NCI-H1105 treated with DMSO at 0.1 percent for 48 hours (cell line): ENCODE measurements at places on chromosomes 6 and 20.

DNA sequence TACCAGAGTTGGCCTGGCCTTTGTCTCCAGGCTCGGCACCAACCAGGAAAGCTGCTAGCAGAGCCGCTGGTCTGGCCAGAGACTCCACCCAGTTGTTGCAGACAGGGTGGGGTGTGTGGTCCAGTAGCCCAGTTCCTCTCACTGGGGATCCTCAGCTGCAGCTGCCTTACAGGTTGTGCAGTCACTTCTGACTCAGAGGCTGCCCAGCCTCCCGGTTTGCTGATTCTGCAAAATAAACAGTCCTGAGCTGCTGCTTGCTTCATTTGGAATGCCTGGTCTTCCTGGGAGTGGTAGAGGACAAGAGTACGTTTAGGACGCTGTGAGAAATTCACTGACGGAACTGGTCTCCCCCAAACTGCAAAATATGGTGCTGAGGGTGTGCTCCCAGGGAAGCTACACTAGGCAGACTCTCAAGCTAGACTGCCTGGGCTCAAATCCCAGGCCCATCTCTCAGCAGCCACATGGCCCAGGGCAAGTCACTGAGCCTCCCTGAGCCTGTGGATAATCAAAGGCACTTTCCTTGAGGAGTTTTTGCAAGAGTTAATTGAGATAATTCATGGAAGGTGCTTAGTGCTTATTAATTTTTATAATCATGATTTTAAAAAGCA lies 246.1 kb downstream of the TFAP2C start:
- DNase-seq = no peak

GRCh38 chr6:117262799-117263198 lies 2.6 kb upstream of the VGLL2 start:
- no peak for DNase-seq

DNA sequence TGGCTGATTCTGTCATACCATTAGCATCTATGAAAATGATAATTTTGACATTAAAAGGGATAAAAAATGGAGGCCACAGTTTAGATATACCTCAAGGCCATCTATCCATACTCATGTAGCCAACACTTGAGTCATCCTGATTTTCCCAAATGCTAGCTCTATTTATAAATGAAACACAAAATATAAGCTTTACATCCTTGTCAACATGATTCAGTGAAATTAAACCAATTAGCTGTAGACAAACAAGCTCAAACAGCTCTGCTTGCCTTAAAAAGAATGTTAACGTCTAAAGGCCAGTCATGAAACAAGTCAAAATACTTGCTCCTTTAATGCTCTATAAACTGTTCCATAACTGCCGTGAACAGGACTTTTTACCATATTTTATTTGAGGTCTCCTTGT lies 40.3 kb downstream of the ABRACL start:
- no peak for DNase-seq

GRCh38 chr6:74596588-74596987 lies 609.3 kb downstream of the COL12A1 start:
- no peak for DNase-seq

- DNase-seq = no peak
Observed at GRCh38 chr20:6660441-6660840, 107.0 kb upstream of the BMP2 start.

DNA sequence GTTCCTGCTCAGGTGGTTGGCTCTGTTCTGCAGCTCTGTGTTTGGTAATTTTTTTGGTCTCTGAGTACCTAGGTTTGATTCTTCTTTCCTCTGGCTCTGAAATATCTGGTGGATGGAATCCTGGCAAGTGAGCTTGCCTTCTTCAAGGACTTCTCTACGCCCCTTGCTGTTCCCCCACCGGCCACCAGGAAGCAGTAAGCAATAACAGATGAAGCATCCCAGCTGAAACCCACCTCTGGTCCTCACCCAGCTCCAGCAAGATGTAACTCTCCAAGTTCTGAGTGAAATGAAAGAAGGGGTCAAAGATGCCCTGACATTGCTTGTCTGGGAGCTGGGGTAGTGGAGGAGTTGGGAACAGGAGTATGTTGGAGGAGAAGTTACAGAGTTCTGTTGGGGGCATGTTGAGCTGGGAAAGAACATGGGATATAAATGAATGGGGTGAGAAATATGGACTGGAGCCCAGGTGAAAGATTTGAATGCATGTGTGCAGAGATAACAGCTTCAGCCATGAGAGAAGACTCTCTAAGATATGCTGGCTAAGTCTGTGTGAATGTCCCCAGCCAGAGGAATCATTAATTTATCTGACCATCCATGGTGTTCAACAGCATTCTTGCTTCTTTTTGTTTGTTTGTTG lies 51.3 kb upstream of the GLP1R start:
- peak; percentile 29 for DNase-seq

- no peak for DNase-seq
Observed at GRCh38 chr6:28506807-28507475, 8.7 kb downstream of the GPX6 start.

GRCh38 chr20:51425347-51426106 lies 117.0 kb downstream of the NFATC2 start:
- no peak for DNase-seq

DNA sequence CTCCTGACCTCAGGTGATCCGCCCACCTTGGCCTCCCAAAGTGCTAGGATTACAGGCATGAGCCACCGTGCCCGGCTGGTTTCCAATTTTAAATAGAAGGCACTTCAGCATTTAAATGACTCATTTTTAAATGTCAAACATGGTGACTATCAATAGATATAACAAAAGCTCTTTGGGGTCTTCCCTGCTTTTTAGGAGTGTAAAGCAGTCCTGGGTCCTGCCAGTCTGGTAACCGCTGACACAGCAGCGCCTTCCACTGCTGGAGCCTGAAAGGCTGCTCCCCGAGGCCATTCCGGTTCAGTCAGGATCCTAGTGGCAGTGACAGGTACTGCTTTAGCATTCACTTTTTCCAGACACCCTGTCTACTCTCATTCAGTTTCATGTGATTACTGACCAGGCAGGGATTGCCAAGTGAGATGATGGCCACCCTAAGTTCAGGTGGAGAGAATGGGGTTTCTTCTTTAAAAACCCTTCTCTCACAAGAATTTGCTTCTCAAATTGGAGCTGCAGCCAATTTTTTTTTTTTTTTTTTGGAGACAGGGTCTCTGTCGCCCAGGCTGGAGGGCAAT lies 5.1 kb downstream of the DIDO1 start:
- DNase-seq = peak; percentile 1

DNA sequence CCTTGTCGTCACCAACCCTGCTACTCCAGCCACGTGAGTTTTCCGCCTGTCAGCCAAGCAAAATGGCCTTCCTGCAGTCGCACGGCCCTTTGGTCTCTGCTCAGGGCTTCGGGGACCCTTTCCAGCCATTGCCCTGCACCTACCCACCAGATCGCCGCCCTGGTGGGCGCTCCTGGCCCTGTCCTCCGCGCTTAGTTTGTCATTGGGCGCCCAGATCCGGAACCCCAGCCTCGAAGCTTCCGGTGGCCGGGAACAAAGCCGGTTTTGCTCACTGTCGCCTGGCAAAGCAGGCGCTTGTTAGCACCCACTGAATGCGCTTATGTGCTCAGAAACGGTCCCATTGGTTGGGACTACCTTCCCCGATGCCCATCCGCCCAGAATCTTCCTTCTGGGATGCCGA lies 536 bp downstream of the ZFP57 start:
- DNase-seq = no peak

DNA sequence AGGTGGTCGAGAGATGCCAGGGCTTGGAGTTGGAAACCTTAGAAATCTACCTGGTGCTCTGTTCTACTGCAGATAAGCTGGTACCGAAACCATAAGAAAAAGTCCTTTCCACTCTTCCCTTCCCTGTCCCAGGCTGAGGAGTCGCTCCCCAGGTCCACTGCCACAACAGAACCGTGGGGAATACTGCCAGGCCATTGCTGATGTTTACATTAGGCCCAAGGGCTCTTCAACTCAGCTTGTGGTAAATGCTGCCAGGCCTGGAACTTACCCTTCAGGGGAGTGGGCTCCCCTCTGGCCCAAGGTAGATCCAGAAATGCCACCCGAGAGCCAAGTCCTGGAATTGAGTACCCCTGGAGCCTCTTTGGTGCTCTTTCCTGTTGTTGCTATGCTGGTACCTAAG lies 388.4 kb downstream of the ESR1 start:
- DNase-seq = no peak

GRCh38 chr20:6726761-6727160 lies 40.7 kb upstream of the BMP2 start:
- no peak for DNase-seq

GRCh38 chr20:33132513-33133372 lies 35.2 kb upstream of the BPIFA2 start:
- DNase-seq = no peak

DNA sequence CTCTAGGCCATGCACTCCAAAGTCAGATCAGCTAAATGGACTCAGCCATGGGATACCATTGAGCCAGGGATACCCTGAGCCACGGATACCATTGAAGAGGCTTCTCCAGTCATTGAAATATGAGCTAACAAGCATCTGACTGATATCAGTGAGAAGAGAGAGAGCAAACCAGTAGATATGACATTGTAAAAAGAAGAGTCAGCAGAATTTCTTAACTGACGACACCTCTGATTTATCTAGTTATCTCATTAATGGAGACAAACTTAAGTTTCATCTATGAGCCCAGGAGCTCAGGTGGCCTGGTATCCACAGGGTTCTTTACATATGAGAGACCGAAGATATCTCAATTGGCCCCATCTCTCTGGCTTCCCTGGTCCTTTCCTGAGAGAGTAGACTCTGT lies 140.6 kb downstream of the TBC1D7 start:
- no peak for DNase-seq

DNA sequence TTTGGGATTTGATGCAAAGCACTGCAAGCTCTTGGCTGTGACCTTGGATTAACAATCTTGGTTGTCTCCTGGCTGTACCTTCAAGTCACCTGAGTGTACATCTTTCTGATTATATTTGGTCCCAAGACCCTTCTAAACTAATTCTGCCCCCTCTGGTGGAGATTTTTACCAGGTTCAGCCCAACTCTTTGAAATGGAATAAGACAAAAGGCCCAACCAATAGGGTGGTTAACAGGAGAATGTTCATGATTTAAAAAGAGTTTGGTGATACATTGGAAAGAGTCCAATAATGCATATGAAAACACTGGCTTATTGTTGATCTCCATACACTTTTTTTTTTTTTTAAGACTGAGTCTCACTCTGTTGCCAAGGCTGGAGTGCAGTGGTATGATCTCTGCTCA lies 77.5 kb upstream of the CD83 start:
- DNase-seq = peak; percentile 39

GRCh38 chr6:137165375-137166246 lies 7.8 kb downstream of the IL22RA2 start:
- DNase-seq = no peak
